ENCODE measurements at places on chromosomes 7 and 10.

DNA sequence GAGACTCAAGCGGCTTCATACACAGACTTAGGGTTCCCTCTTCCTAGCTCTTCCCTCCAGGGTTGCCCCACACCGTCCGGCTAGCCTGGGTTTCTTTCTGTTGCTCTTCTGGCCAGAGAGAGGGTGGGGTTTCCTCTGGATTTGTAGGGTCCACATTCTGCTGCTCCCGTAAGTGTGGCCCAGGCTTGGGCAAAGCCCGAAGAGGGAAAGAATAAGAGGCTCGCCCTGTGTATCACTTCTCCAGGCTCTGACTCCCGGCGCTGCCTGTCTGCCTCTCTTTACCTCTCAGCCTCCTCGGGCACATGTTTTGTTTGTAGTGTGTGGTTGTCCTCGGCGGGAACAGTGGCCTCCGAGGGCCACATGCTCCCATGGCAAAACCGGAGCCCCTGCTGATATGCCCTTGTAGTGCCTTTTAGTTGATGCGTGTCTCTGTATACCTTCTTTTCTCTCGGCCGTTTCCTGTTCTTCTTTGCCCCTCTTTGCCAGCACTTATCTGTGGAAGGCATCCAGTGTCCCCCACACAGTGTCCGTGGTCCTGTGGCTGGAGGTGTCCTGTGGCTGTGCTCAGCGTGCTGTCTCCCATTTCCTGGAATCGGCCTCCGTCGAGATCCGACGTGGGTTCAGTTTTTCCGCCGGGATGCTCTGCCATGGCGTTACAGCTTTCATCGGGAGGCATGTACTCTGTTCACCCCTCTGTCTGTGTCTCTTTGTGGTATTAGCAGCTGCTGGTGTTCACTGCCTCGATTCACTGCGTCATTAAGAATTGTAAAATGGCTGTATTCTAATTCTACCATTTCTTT lies 102.9 kb downstream of the INPP5A start:
- no peak for DNase-seq

DNA sequence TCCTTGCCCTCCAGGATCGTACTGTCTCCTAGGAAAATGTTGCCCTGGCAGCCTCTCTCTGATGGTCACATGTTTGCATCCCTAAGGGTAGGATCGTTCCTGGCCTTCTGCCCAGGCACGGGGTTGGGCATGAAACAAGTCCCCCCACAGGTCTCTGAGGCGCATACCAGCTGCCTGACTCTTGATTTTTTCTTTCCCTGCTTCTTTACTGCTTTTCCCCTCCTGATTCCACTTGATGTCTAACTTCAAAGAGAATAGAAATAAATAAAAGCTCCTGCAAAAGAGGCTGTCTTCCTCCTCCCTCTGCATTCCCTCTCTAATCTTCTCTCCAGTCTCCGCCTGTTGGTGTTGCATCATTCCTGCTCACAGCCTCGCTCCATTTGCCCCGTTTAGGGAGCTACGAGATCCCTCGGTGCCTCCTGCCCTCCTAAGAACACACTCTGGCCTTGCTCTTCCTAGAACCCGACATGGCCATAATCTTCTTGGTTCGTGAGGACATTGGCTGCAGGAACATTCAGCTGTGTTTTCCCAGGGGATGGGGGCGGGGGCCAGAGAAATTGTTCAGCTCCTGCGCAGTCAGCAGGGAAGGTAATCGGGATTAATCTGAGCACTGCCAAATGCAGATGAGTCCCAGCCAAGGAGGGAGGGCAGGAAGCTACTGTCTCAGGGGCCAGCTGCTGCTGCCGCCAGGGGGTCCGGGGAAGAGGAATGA lies 26.0 kb downstream of the LEP start:
- no peak for DNase-seq

- DNase-seq: peak; percentile 69
Measured at GRCh38 chr10:132443605-132443982, 46.6 kb downstream of the PWWP2B start.

GRCh38 chr10:71419002-71419540 lies 22.4 kb downstream of the CDH23 start:
- no peak for DNase-seq

- no peak for DNase-seq
Measured at GRCh38 chr10:8084799-8085198, 30.3 kb downstream of the GATA3 start.

GRCh38 chr7:11191081-11191480 lies 217.4 kb downstream of the PHF14 start:
- no peak for DNase-seq

DNA sequence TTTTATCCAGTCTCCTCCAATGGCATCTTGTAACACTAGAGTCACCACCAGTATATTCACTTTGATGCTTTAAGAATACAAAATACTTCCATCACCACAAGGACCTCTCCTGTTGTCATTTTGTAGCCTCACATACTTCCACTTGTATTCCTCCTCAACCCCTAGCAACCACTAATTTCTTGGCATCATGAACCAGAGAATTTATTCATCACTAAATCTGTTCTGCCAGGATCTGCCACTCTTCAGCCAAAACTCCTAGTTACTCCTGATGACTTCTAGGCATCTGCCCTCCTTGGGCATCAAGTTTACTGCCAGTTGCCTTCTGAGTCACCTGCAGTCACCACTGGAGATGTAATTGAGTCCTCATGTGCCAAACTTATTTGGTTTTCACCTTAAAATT lies 906.8 kb downstream of the CNTNAP2 start:
- no peak for DNase-seq

- no peak for DNase-seq
Measured at GRCh38 chr10:69259547-69260243, 18.6 kb upstream of the HK1 start.

DNA sequence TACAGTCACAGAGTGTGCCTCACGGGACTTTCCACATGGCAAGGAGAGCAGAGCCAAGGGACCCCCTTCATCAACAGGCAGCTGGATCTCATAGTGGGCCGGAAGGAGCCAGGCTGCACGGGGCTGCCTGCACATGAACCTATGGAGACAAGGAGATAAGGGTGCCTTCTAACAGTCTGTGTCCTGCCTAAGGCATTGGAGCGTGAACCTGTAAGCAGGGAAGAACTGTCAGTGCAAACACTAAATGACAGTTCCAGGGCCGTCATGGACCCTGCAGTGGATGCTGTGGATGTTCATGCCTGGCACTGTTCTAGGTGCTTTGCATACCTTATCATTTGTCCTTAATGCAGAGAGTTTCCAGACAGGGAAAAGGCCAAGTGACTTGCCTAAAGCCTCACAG lies 85.9 kb downstream of the WIPF3 start:
- DNase-seq: no peak

DNA sequence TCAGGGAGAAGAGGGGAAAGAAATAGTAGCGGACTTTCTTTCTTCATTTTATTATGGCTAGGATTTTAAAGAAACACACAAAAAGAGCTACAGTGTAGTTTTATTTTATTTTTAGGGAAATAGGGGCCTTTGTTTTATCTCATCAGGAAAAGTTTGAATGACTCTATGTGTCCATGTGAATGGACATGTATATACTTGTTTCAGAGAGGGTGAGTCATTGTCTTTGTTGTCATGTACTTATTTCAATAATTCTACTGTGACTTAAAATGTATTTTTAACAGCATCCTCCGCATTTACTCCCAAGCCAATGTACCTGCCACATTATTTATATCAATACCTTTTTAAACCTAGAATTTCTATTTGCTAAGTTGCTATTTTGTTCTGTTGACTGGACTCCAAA lies 569.5 kb downstream of the SORCS3 start:
- no peak for DNase-seq

GRCh38 chr10:5828725-5829124 lies 15.5 kb upstream of the GDI2 start:
- DNase-seq: no peak

- DNase-seq: no peak
Measured at GRCh38 chr10:130787821-130788220, 523.7 kb downstream of the TCERG1L start.

GRCh38 chr10:84696610-84697009 lies 368.2 kb downstream of the CCSER2 start:
- no peak for DNase-seq

- no peak for DNase-seq
Measured at GRCh38 chr7:117771756-117772155, 101.5 kb downstream of the CTTNBP2 start.

DNA sequence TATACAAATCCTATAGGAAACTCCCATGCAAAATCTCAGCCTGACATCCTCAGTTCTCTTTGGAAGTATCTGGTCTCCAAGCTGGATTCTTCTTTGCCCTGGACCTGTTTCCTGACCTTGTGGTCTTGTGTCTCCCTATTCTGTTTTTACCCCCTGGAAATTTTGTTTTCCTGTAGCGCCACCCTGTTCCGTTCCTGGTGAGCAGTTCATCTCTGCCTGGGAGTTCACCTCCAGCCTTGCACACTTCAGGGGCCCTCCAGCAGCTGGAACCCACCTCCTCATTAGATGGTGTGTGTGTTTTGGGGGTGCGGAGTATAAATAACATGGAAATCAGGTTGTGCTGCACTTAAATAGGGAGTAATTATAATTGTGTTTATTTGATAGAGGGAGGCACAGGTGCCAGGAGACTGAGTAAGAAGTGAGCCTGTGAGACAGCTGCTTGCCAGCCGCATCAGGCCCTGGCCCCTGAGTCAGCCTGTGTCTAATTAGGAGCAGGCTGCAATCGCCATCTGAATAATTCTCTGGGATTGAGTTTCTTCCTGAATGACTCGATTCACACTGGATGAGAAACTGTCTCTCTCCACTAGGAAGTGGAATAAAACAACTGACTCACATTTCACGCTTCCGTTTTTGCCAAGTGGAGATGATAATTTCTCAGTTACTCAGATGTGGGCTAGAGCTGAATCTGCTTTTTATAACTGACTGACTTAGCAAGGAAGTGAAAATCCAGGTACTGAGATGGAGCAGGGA lies 69.4 kb upstream of the HECTD2 start:
- DNase-seq: no peak

DNA sequence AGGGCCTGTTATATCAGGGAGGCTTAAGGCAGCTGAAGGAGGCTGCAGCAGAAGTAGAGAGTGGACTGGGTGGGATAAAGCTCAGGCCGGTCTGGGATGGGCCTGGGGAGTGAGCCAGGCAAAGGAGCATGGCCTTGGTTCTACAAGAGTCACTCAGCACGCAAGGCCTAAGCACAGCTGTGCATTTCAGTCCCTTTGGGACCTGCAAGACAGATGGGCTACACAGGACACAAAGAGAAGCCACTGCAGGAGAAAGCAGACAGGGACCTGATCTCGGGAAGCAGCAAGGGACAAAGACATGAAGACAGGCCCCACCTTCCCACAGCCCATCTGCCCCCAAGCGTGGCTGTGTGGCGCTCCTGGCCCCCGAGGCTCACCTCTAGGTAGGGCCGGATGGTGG lies 29.4 kb downstream of the RRP12 start:
- DNase-seq: no peak

GRCh38 chr7:47211519-47211973 lies 370.4 kb downstream of the TNS3 start:
- no peak for DNase-seq

DNA sequence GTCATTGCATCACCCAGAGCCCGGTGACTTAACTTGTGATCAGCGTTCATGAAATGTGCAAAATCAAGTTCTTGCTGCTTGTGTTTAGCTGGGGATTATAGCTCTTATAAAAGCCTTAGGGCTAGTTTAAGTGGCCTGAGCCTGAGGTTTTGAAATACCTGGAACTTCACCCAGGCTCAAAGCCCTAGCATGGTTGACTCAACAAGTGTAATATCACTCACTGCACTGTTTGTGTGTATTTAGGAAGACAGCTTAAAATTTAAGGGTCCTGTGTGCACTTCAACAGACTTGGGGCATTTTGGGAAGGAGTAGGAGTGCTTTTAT lies 489.5 kb downstream of the GATA3 start:
- no peak for DNase-seq

- DNase-seq: no peak
Measured at GRCh38 chr7:96116173-96116572, 205.7 kb downstream of the SLC25A13 start.

GRCh38 chr7:24608504-24608903 lies 35.3 kb downstream of the PALS2 start:
- no peak for DNase-seq

DNA sequence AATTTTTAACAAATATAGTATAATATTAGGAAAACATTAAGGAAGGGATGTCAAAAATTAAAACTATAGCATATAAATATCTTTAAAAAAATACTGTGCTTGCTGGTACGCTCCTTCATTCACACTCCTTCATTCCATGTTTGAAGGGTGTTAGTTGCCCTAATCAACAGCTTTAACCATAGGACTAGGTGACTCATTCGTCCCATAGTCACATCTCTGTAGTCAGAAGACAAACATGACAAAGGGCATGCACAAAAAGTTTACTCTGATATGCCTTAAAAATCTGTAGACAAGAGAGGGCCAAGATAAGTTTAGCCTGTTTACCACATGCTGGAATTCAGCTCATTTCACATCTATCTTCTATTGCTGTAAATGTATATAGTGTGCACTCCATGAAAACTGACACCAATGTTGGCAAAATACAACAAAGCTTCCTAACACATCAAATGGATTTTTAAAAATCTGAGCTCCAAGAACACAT lies 646 bp downstream of the FAM13C start:
- DNase-seq: no peak

DNA sequence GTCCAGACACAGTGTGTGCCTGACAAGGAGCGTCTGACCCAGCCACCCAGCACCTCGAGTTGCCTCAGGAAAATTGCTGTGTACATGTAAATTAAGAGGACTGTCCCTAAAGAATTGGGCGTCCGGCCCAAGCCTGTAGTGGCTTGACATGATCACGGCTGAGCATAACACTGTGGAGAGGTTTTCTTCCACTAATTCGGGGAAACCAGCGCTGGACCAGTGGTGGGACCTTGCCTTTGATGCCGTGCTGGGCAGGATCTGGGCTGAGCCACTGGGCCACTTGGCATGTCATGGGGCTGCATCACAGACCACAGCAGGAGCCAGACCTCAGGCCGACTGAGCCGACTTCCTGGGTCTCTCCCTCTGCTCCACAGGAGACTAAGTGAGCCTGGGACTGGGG lies 282.5 kb downstream of the GLRX3 start:
- no peak for DNase-seq

DNA sequence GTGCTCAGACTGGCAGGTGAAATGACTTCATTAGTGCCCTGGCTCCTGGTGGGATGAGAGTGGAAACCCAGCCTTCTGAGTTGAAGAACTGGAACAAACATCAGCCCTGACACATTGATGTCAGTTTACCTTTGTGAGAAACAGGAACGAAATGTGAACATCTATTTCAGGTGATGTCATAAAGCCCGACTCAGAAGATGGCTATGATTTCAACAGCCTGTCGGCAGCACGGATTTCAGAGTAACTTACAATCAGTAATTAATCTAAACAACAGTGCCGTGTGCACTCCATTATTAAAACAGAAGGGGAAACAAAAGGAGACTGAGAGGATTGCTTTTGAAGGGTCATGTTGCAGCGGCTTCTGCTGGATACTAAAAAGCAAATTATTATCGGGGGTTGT lies 243.2 kb downstream of the FRMD4A start:
- no peak for DNase-seq

- DNase-seq: no peak
Measured at GRCh38 chr10:36351159-36351558, 709.1 kb upstream of the FZD8 start.

- peak; percentile 71 for DNase-seq
Measured at GRCh38 chr10:69222157-69223027, 2.3 kb downstream of the HKDC1 start.
